Neural crest cell (in vitro differentiated cells): ENCODE measurements at places on chromosomes 13 and 19.

GRCh38 chr13:78787190-78787589 lies 128.2 kb upstream of the OBI1 start:
- DNase-seq, result no peak

DNA sequence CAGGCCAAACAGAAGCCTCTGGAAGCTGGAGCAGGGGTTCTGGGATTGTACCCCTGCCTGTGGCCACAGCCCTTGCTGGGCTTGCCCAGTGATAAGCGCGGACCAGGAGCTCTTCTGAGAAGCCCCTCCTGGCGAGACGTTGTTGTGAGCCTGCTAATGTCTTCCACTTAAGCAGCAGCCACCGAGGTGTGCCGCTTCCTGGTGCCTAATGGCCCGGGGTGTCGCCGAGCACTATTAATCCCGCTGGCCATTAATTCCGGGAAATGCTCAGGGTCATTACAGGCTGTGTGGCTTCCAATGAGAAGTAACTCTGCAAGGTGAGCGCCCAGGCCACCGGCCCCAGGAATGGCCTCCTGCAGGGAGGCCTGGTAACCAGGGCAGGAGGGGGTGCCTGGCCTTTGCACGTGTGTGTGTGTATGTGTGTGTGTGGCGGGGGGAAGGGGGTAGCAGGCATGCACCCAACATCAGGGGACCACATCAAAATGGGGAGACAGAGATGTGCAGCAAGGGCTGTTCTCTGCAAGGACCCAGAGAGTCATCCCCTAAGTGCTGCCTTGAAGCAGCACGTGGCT lies 175.0 kb downstream of the URI1 start:
- no peak for DNase-seq

DNA sequence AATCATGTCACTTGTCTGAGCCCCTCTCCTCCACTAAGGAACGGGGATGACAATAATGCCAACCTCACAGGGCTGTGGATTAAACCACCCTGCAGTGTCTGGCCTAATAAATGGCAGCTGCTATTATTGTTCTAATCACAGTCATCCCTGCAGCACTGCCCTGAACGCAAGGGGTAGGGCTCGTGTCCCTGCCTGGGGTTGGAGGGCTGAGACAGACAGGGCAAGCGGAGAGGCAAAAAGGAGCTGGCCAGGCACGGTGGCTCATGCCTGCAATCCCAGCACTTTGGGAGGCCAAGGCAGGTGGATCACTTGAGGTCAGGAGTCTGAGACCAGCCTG lies 10.2 kb upstream of the KPTN start:
- DNase-seq, result no peak

GRCh38 chr13:70616847-70617246 lies 508.6 kb upstream of the KLHL1 start:
- DNase-seq, result no peak

DNA sequence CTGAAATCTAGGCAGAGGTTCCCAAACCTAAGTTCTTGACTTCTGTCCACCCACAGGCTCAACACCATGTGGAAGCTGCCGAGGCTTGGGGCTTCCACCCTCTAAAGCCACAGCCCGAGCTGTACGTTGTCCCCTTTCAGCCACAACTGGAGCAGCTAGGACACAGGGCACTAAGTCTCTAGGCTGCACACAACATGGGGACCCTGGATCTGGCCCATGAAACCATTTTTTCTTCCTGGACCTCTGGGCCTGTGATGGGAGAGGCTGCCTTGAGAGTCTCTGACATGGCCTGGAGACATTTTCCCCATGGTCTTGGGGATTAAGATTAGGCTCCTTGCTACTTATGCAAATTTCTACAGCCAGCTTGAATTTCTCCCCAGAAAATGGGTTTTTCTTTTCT lies 118.4 kb downstream of the GPC5 start:
- DNase-seq, result no peak

GRCh38 chr13:29294821-29295220 lies 300.7 kb downstream of the SLC7A1 start:
- no peak for DNase-seq

- no peak for DNase-seq
Measured at GRCh38 chr13:73879346-73880015, 254.7 kb downstream of the KLF12 start.

- DNase-seq, result no peak
Measured at GRCh38 chr19:41784312-41784711, 12.1 kb upstream of the CEACAM3 start.

DNA sequence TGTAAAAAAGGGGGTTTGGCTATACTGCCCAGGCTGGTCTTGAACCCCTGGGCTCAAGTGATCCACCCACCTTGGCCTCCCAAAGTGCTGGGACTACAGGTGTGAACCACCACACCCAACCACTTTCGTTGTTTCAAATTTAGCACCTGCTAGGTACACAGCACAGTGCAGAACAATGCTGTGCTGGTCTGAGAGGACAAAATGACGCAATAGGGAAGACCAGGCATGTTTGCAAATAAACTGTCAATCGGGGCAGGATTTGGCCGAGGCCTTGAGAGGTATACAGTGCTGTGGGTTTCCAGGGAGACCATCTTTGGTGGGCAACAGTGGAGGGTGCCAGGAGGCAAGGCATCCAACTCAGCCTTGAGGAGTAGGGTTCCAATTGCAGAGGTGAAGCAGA lies 37.0 kb downstream of the ATP12A start:
- no peak for DNase-seq

DNA sequence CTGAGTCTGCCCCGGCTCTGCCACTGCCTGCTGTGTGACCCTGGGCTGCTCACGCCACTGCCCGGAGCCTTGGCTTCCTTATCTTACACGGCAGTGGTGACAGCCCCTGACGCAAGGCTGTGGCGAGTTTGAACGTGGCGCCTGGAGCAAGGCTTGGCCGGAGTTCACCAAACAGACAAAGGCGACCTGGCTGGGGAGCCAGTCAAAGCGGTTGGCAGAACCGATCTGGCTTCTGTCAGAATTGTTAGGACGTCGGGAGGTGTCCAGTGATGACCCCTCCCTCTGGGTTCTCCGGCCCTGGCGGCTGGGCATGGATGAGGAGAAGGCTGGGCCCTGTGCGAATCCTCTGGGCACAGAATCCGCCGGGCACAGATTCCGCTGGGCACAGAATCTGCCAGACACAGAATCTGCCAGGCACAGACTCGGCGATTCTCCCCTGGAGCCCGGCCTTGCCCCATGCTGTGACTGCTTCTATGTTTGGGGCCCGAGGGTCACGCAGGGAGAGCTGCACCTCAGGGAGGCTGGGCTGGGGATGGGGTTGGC lies 11.7 kb upstream of the TMEM255B start:
- no peak for DNase-seq

- no peak for DNase-seq
Measured at GRCh38 chr13:97119943-97120342, 102.2 kb upstream of the MBNL2 start.

DNA sequence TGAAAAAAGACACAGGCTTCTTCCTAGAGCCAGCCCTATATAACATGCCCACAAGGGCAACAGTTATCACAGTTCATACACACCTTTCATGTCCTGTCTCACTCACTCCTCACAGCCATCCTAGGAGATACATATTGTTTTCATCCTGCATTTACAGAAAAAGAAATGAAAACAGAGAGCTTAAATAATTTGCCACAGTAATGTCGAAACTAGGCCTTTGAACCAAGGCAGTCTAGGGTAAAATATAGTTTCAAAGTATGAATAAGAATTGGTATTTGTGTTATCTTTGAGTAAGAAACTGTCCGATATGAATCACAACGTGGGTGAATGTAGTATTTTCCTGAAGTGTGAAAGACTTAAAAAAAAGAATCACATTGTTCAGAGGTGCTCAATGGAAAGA lies 26.8 kb downstream of the CLDN10 start:
- DNase-seq, result no peak

DNA sequence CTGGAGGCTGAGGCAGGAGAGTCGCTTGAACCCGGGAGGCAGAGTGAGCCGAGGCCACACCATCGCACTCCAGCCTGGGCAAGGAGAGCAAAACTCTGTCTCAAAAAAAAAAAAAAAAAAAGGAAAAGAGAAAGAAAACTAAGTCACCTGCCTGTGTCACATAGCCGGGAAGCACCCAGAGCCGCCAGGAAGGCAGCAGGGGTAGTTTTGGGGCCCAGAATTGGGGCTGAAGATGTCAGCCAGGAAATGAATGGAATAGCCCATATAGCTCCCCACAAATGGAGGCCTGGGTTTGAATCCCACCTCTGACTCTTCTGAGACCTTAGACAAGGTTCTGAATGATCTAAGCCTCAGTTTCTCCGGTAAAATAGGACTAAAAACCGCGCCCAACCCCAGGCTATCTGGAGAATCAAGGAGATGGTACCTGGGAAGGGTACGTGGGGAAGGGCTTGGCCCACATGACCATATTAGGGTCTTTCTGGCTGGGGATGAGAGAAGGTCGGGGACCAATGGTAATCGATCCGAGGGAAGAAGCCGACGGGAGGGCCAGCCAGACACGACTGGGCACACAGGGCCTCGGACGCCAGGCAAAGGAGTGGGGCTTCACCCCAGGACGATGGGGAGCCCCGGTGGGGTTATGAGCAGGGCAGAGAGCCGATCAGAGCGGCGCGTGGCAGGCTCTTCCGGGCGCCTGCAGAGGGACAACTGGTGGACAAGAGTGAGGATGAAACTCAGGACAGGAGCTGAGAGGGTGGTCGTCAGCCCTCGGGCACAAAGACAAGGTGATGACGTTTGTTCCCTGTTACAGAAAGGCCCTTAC lies 14.4 kb downstream of the CCDC124 start:
- DNase-seq, result peak; percentile 40

DNA sequence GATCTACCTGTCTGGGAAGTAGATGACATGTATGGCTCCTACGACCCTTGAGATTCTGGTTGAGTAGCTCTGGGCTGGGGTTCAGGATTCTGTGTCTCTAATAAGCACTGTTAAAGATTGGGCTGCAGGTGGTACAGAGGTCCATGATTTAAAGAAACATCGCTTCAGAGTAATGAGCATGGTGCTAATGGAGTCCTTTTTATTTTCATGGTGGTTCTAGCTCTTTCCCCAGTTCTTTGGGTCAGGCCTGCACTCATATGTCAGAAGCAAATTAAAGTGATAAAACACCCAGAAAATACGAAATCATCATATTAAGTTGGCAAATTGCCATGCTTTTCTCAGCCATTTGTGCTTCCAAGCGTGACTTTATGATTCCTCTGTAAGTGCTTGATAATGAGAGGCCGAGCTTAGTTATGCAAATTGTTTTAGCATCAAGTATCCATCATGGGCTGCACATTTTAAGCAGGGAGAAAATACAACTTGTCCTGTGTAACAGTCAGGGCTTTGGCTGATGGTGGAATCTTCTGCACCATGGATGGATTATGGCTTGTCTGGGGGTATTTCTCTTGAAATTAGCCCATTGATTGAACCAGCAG lies 45.1 kb downstream of the MTUS2 start:
- DNase-seq, result no peak

GRCh38 chr13:31008400-31009115 lies 76.1 kb downstream of the TEX26 start:
- no peak for DNase-seq

DNA sequence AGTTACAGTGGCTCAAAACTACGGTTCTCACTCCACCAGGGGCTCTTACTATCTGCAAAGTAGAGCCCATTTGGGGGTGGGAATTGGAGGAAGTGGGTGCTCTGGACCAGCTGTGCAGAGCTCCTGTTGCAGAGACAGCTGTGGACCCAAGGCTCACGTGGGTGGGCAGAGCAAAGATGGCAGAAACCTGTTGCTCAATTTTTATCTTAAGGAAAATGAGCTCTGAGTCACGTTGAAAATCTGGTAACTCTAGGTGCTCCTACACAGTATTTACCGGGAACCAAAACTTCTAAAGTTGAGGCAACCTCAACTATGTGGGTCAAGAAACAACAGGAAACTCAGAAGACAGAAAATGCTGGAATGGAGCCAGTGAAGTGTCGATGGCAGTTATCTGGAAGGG lies 30.2 kb upstream of the SLC15A1 start:
- no peak for DNase-seq

DNA sequence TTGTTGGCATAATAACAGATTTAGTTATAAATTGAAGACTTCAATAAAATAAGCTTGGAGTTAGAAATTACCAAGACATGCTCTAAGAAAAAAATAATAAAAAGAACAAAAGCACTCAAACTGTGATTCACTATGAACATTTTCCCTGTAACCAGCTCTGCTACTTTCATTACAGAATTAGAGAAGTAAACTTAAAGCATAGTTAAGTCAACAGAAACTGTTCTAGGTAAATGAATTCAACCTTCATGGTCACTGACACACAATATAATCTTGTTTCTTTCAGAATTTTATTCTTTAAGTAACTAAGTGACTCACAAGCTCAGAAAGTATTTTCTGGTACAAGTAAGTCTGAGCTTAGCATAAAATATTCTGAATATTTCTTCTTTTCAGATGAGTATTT lies 136.3 kb downstream of the KLF5 start:
- no peak for DNase-seq

DNA sequence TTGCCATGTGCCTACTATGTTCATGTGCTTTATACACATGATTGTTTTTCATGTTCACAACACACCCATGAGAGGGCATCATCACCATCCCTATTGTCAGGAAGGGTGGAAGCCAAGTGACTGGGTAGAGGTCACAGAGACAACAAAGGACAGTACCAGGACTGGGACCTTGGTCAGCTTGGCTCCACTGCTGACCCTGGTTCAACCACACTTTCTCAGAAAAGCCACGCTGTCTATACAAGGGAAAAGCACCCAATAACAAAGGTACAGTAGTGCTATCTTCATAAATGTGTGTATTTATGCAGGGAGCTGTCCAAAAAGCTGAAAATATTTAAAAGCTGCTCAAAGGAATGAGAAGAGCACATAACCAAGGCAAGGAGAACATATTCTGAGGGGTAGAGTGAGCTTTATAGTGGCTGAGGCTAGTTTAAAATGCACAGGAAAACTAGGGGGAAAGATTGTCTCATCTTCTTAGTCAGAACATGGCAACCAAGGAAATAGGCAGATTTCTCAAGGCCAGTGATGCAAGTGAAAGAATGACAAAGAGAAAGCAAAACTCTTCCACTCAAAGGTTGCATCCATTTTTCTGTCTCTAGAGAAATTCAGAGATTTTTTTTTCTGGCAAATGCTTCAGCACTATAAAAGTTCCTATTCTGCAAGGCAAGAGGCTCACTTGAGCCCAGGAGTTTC lies 415.0 kb downstream of the FOXO1 start:
- no peak for DNase-seq

DNA sequence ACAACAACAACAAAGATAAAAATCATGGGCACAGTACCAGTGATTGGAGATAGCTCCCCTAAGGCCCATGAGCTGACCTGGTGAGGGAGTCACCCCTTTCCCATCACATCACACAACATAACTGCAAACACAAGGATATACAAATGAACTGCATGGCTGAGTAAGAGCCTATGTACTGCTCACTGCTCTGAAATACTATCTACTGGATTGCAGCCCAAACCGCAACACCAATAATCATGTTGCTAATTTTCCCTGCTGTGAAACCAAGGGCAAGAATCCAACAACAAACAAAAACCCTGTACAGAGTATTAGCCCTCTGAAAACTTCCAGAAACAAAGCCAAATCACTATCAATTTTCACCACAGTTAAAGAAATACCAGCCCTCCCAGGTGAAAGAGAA lies 1893.2 kb downstream of the PCDH9 start:
- DNase-seq, result no peak
